Caco-2 (cell line): ENCODE measurements at places on chromosomes 6 and 20. TPM values are rescaled to one million over a fixed set of nuclear protein-coding genes. Genes with fewer than 3 reads are reported as not detected.

The GSTA3 gene
- total RNA-seq = not detected in 2 replicates

The MMP24 gene
- 13.0 and 15.6 TPM in 2 replicates for total RNA-seq

The BHLHE23 gene
- 0.49 and 0.95 TPM in 2 replicates for total RNA-seq

The HLA-DQA1 gene
- total RNA-seq = not detected in 2 replicates

The CYP24A1 gene
- 3.6 and 3.7 TPM in 2 replicates for total RNA-seq

The SKIC2 gene
- 70.0 and 77.9 TPM in 2 replicates for total RNA-seq

The PRKN gene
- 0.34 TPM in 1 of 2 replicates, not detected in the other for total RNA-seq

The EPHA7 gene
- not detected in 2 replicates for total RNA-seq

- no peak for DNase-seq
- no peaks in the 10 kb centered on the region for H3K36me3 ChIP-seq
- H3K27ac ChIP-seq = peak overlapping the region; percentile 49
- peaks cover 30% of the 10 kb centered on the region for H3K4me1 ChIP-seq
- no peaks in the 10 kb centered on the region for H3K27me3 ChIP-seq
Observed at GRCh38 chr6:52551483-52552277, 25.2 kb downstream of the TRAM2 start.

DNA sequence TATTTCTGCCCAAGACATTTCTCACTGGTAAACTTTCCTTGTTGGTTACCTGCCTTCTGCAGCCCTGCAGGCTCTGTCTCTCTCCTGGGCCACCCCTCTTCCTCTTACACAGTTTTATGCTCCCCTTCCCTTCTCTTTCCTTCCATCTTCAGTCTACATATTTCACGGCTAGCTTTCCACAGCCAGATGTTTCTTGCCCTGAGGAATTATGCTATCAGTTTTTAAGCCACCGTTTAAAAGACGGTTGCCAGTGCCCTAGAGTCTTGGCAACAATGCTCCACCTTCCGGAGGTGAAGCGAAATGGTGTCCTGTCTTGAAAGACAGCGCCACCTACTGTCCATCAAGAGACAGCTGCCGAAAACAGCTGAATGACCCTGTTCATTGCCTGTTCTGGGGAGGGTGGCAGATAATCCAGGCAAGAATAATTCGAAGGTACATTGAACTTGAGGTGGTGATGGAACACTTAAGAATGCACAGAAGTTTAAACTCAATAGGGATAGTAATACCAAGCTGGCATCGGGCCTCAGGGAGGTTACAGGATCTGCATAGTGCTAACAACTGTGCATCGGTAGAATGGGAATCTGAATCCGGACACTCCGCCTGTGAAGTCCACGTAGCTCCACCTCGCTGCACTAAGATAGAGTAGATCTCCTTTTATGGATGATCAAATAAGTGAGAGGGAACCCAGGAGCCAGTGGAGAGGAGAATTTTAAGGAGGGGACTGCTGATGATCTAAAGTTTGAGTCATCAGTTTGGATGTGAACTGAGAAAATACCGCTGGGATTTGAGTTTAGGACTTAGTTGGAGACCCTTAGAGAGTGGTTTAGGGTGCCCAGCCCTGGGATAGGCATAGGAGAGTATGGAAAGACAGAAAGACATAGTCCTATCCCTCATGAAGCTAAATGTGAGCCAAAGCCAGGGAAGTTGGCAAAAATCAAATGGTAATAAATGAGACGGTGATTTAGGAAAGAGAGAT is 4.8 kb upstream of the TRIM40 start:
- peak; percentile 83 for DNase-seq
- H3K27ac ChIP-seq = peak overlapping the region; percentile 44
- H3K36me3 ChIP-seq = no peaks in the 10 kb centered on the region

DNA sequence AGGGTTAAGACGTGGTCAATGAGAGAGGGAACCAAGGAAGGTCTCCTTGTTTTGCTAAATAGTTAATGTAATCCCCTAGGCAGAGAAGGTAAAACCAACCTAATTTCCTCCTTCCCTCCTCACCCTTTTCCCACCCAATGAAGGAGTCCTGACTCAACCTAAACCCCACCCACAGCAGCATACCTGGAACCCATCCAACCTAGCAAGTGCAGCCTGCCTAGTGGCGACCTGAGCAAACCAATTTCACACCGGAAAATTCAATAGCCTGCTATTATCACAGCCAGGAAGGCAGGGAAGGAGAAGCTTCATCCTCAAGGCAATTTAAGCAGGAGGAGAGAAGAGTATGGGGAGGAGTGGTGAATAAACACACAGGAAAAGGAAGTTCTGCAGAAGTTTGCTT is 46.9 kb downstream of the OSTM1 start:
- no peaks in the 10 kb centered on the region for H3K27me3 ChIP-seq
- H3K4me1 ChIP-seq = peaks cover 22% of the 10 kb centered on the region
- DNase-seq = no peak
- H3K27ac ChIP-seq = no peak overlapping the region
- H3K36me3 ChIP-seq = no peaks in the 10 kb centered on the region
- H3K4me3 ChIP-seq = no peak overlapping the region

DNA sequence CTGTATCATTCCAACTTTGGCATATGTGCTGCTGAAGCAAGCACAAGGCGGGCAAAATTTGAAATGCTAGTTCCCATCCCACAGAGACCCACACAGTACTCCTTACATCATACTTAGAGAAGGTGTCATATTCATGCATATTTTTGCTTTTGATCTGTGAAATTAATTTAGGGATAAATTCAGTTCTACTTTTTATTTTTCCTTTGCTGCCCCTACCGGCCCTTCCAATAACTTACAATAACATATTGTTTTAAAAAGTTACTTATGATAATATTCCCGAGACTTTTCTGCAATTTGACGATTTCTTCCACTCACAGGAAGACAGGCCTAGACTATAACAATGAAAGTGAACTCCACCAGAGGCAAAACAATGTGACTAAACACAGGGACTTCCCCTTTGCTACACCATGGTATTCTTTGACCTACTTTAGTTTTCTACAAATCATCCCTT is 35.0 kb downstream of the SESN1 start:
- no peaks in the 10 kb centered on the region for H3K36me3 ChIP-seq
- 0 out of 2 replicates have a peak, but pooled peaks cover 6% of the 10 kb centered on the region for H3K4me1 ChIP-seq
- H3K27me3 ChIP-seq = no peaks in the 10 kb centered on the region
- no peak overlapping the region for H3K4me3 ChIP-seq

DNA sequence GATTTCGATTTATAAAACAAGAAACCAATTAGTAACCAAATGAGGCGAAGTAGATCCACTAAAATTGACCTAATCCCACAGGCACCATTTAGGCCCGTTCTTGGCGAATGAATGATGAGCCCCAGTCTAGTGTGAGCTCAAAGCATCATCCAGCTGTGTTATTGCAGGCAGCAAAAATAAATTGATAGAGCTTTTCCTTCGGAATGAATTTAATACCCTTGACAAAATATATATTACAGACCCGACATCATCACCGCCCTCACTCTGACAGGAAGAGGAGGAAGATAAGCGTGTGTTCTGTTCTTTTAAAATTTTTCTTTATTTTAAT is 7.8 kb downstream of the SIM1 start:
- no peak overlapping the region for H3K27ac ChIP-seq
- H3K4me3 ChIP-seq = no peak overlapping the region
- DNase-seq = no peak
- no peaks in the 10 kb centered on the region for H3K4me1 ChIP-seq
- H3K36me3 ChIP-seq = no peaks in the 10 kb centered on the region

GRCh38 chr6:53043581-53043980 is 21.6 kb upstream of the FBXO9 start:
- peaks cover 2% of the 10 kb centered on the region for H3K36me3 ChIP-seq
- H3K27ac ChIP-seq = no peak overlapping the region
- H3K4me3 ChIP-seq = no peak overlapping the region
- DNase-seq = no peak
- H3K4me1 ChIP-seq = peaks cover 6% of the 10 kb centered on the region

- no peak for DNase-seq
- no peaks in the 10 kb centered on the region for H3K4me1 ChIP-seq
- H3K4me3 ChIP-seq = no peak overlapping the region
- H3K36me3 ChIP-seq = no peaks in the 10 kb centered on the region
- no peak overlapping the region for H3K27ac ChIP-seq
Observed at GRCh38 chr6:45132059-45132458, 196.1 kb upstream of the RUNX2 start.

- peaks cover 12% of the 10 kb centered on the region for H3K4me1 ChIP-seq
- no peaks in the 10 kb centered on the region for H3K27me3 ChIP-seq
- H3K36me3 ChIP-seq = no peaks in the 10 kb centered on the region
- H3K4me3 ChIP-seq = no peak overlapping the region
- DNase-seq = no peak
Observed at GRCh38 chr6:167510648-167511047, 185.8 kb downstream of the TTLL2 start.

- 0 out of 2 replicates have a peak, but pooled peaks cover 1% of the 10 kb centered on the region for H3K4me1 ChIP-seq
- no peak overlapping the region for H3K27ac ChIP-seq
- no peak overlapping the region for H3K4me3 ChIP-seq
Observed at GRCh38 chr6:89775150-89775549, 44.4 kb downstream of the MDN1 start.

- no peaks in the 10 kb centered on the region for H3K36me3 ChIP-seq
- no peaks in the 10 kb centered on the region for H3K27me3 ChIP-seq
- no peak overlapping the region for H3K27ac ChIP-seq
- no peak overlapping the region for H3K4me3 ChIP-seq
- no peaks in the 10 kb centered on the region for H3K4me1 ChIP-seq
Observed at GRCh38 chr20:60976913-60977312, 275.1 kb upstream of the CDH4 start.
